ENCODE measurements at places on chromosomes 1 and 21. TPM values are rescaled to one million over a fixed set of nuclear protein-coding genes. Genes with fewer than 3 reads are reported as not detected.

PRELP gene
- not detected for total RNA-seq

ESPN gene
- total RNA-seq = 1.0 TPM

EPHA10 gene
- 0.21 TPM for total RNA-seq

NHLH1 gene
- total RNA-seq = 0.32 TPM

TRIM46 gene
- 10.7 TPM for total RNA-seq

LRRC8C gene
- 56.5 TPM for total RNA-seq

USH2A gene
- total RNA-seq = not detected

KLHDC9 gene
- total RNA-seq = not detected

AZIN2 gene
- 2.9 TPM for total RNA-seq

LEMD1 gene
- not detected for total RNA-seq

DNA sequence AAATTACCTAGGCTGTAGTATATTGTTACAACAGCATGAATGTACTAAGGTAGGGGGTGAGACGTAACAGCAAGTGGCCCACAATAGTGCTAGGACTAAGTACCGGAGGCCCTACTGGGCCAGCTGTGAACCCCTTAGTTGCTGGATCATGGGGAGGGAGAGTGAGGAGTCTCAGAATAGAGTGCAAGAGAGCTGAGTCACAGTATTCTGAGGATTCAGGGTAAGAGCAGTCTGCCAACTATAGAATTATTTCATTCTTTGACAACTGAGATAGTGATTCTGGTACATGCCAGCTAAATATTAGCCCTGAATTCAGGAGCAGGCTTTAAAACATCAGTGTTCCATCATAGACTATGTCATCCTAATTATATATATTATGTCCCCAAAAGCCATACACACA is 218.7 kb downstream of the TM2D1 start:
- DNase-seq = no peak

GRCh38 chr1:36703526-36704208 is 221.0 kb upstream of the CSF3R start:
- DNase-seq = peak; percentile 60

- peak; percentile 14 for DNase-seq
These were observed 17.8 kb upstream of the MYCL start for GRCh38 chr1:39919545-39919944.

DNA sequence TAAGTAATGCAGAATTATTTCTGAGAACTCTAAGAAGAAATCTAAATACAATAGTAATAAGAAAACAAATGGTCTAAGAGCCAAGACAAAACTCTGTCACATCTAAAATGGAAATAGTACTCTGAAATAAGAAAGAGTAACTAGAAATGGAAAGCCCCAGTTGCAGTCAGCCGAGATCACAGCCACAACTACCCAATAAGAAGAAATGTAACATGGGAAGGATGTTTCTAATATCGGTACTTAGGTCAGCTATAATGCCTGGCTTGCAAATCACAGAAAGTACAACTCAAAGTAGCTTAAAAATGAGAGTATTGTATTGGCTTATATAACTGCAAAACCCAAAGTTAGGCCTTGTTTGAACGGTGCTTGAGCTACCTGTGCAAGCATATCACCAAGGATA is 58.6 kb upstream of the USP25 start:
- no peak for DNase-seq

GRCh38 chr1:27562021-27562420 is 41.9 kb downstream of the AHDC1 start:
- no peak for DNase-seq

DNA sequence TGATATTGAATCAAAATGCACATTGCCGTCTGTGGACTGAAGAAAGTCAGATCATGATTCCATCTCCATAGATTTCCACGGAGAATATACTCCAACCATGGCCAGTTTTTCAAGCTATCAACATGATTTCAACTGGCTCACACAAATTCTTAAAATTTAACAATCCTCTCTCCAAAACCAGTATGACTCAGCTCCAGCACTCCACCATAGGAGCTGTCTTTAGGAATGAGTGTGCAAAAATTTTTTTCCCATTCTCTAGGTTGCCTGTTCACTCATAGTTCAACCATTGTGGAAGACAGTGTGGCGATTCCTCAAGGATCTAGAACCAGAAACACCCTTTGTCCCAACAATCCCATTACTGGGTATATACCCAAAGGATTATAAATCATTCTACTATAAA is 40.8 kb downstream of the RGL1 start:
- DNase-seq = no peak

DNA sequence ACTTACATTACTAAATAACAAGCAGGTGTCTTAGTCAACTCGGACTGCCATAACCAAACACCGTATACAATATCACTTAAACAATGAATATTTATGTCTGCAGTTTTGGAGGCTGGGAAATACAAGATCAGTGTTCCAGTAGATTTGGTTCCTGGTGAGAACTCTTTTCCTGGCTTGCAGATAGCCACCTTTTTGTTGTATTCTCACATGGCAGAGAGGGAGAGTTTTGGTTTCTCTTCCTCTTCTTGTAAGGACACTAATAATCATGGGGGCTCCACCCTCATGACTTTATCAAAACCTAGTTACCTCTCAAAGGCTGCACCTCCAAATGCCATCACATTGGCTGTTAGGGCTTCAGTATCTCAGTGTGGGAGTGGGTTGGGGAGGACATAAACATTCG is 82.9 kb upstream of the CACYBP start:
- DNase-seq = no peak

GRCh38 chr1:89855413-89856123 is 34.7 kb downstream of the LRRC8D start:
- DNase-seq = no peak

GRCh38 chr1:204445860-204446412 is 34.3 kb upstream of the PPP1R15B start:
- peak; percentile 32 for DNase-seq

DNA sequence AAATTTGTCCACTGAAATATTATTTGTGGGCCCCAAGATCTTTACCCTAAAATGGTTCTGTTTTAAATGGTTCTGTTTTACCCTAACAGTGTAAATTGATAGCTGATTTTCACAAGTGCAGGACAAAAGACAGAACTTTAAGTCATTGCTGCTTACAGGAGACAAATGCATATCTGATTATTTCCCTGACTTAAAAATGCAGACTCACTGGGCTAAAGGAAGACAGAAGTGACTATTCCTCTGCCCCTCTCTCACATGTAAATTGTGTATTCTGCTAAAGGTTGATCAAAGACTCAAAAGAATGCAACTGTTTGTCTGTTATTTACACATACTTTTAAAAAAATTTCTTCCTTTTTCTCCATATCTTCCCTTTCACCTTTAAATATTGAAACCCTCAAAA is 12.7 kb downstream of the FCRL5 start:
- DNase-seq = no peak

- DNase-seq = no peak
These were observed 129.8 kb downstream of the PLPPR5 start for GRCh38 chr1:98874828-98875227.

DNA sequence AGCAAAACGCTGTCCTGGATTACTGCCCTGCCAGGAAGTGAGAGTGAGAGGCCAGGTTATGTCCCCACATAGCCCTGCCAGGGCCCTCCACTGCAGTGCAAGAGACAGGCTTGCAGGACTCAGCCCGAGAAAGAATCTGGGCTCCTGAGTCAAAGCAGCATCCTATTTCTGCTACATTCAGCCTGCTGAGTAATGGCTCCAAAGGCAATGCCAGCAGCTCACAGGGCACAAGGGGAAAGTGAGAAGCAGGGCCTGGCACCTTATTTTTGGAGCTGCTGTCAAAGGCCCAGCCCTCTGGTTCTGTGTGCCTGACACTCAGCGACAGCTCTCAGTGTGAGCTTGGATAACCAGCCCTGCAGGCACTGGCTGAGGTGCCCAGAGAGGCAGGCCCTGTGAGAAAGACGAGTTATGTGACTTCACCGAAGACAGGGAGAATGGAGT is 83.9 kb downstream of the DTL start:
- DNase-seq = no peak
